CD4-positive, alpha-beta T cell treated with Interleukin-10 for 1 hour (primary cell): ENCODE measurements at places on chromosomes 16 and 17.

DNA sequence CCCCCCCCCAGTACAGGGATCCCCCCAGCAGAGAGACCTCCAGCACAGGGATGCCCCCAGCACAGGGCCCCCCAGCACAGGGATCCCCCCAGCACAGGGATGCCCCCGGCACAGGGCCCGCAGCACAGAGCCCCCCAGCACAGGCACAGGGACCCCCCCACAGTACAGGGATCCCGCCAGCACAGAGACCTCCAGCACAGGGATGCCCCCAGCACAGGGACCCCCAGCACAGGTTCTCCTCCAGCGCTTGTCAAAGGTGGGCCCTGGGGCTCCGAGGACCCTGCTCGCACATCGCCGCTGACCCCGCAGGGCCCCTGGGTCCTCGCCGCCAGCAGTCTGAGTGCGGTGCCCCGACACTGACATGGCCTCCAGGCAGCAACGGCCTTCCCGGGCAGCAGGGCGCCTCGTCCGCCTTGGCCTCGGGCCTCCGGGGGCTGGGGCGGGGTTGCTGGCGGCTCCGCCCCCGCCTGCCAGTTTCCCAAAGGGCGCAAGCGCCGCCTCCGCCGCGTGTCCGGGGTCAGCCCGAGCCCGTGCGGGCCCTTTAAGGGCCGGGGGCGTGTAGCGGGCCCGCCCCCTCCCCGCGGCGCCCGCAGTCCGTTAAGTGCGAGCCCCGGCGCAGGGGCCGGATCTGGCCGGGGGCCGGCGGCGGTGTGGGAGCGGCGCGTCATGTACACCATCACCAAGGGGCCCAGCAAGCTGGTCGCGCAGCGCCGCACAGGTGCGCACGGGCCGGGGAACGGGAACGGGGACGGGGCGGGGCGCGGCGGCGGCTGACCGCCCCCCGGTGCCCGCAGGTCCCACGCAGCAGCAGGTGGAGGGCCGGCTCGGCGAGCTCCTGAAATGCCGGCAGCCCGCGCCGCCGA is at the start of gene MCRIP2:
MCRIP2 (plus strand) TSS at position 503 of the 863 bp plus-strand sequence; CDS start at position 667, 164 bp downstream.
- DNase-seq, result peak; percentile 71

DNA sequence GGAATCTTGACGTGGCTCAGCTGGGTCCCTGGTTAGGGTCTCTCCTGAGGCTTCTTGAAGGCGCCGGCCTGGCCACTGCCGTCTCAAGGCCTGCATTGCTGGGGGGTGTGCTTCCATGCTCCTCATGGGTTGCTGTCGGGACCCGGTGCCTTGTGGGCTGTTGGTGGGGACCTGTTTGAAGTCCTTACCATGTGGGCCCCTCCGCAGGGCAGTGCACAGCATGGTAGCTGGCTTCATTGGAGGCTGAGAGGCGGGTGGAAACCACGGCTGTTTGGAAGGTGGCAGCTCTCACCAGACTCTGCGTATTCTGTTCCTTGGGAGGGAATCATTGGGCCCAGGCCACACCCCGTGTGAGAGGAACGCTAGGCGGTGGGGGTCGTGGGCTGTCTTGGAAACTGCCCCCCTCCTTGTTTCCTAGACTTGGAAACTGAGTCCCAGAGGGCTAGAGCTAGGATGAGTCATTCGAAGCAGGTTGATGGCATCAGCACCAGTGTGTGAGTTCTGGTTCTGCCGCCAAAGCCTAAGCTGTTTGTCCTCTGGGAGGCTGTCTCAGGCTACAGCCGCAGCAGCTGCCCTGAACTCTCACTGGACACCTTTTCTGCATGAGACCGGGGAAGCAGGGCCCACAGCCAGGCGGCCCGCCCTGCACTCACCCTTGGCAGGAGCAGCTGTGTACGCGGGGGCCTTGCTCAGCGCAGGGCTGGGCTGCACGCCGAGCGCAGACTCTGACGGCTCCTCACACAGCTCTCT is 35.2 kb downstream of the ZNF750 start:
- no peak for DNase-seq

DNA sequence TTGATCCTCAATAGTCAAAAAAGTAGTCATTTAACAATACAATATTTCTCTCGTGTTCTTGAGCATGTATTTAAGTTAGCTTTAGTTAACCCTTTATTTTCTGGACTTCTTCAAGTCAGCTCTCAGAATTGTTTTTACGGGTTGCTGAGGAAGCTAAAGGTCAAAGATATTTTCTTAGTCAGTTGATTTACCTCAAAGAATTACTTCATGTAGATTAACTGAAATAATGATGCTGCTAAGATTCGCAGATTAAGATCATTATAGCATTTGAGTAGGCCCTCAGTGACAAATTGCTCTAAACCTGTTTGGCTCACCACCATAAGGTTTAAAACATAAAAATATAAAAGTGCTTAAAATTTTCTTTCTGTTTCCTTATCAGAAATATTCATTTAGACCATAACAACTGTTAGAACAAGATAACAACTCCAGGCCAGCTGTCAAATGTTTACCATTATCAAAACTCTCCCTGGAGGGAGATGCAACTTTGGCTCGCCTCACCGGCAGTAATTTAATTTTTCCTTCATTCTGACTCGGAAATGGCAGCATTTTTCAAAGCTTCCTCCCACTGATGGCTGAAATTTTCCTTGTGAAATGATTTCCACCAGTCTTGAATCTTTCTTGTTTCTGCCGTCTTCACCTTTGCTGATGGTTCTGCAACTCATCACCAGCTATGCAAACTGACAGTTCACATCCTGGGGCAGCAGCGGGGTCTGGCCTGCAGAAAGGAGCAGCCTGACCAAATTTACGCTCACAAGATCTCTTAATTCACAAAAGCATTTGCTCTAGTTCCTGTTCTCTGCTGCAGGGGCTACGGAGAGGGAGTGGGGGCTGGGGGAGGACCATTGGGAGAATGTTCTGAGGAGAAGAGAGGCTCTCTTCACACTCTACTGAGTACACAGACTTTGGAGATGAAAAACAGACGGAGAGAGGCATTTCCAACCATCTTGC is 254.8 kb upstream of the TBX2 start:
- DNase-seq, result no peak

- no peak for DNase-seq
Observed at GRCh38 chr17:31497994-31498826, 106.7 kb downstream of the RAB11FIP4 start.

DNA sequence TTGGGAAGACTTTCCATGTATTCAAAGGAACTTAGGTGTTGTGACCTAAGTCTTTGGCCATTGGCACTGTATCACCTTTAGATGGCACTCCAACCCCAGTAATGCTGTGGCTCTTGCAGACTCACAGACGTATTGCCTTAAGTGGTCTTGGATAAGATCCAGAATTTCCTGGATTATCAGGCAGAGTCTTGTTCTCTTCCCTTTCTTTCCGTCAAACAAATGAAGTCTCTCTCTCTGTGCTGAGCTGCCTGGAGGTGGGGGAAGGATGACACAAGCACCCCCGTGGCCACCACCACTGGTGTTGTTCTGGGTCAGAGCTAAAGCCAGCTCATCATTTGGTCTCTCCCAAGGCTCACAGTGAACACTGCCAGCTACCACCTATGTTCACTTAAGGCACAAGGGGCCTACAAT is 789.9 kb upstream of the KIF2B start:
- DNase-seq, result no peak

DNA sequence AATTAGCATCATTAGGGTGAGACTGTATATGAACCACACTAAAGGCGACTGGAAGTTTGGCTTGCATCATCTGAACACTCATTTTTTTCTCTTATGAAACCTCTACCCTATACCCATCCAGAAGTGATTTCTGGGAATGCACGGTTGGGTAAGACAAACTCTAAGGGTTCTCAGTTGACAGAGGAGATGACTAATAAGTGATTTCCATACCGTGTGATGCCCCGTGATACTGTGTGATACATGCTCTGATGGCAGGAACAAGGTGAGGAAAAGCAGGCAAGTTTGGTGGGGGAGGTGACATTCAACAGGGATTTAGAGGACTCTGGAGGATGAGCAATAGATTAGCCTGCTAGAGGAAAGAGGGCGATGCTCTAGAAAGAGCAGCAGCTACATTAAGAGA is 156.4 kb upstream of the CCL2 start:
- no peak for DNase-seq

- DNase-seq, result no peak
Observed at GRCh38 chr17:48047113-48047740, 932 bp upstream of the NFE2L1 start.

DNA sequence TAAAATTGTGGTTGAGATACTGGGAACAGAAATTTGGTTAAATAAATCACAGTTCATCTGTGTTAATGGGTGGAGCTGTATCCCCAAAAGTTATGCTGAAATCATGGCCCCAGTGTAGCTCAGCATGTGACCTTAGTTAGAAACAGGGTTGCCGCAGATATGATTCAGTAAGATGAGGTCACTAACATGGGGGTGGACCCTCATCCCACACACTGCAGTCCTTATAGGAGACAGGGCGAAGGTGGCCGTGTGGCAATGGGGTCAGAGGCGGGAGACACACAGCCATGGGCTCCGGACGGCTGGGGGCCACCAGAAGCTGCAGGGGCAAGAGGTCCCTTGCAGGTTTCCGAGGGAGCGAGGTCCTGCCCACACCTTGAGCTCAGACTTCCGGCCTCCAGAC is 10.7 kb downstream of the GALNS start:
- no peak for DNase-seq

DNA sequence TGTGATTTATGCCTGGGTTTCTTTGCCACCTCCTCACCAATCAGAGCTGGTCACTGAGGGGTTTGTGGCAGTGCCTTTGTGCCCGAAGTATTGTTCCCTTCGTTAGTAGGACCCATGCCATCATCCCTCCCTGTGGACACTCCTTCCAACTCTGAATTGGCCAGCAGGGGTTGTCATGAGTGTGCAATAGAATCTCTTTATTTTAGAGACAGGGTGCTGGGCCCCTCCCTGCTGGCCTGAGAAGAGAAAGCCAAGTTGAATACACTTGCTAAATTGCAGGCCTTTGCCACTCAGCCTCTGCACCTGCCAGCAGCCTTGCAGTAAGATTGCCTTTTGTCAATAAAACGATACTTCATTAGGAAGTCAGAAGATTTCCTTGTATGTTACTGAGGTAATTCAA is 40.7 kb upstream of the SLC12A3 start:
- DNase-seq, result no peak

- DNase-seq, result no peak
Observed at GRCh38 chr17:50328363-50329325, 17.3 kb upstream of the XYLT2 start.

DNA sequence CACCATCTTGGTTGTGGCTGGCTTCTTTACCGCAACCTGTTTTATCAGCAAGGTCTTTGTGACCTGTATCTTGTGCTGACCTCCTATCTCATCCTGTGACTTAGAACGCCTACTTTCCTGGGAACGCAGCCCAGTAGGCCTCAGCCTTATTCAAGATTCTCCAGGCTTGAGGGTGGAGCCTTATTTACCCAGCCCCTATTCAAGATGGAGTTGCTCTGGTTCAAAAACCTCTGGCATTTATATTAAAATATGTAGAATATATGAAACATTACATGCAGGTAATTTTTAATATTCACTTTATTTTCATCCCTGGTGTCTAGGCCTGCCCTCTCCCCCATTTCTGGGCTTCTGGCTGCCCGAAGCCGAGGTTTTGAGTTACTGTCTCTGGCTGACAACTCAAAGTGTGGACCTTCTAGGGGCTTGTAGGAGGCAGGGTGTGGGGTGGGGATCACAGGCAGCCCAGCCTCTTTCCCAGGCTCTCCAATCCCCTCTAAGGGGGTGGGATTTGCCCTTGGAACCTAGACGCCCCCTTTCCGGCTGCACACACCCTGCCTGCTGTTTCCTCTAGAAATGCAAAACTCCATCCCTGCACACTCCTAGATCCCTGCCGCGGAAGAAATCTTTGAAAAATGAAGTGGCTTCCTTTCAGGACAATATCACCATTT is 152.0 kb downstream of the KCNJ12 start:
- no peak for DNase-seq

GRCh38 chr17:43444223-43445008 is 39.4 kb upstream of the DHX8 start:
- no peak for DNase-seq

GRCh38 chr17:45900136-45900535 is 5.8 kb downstream of the MAPT start:
- no peak for DNase-seq

DNA sequence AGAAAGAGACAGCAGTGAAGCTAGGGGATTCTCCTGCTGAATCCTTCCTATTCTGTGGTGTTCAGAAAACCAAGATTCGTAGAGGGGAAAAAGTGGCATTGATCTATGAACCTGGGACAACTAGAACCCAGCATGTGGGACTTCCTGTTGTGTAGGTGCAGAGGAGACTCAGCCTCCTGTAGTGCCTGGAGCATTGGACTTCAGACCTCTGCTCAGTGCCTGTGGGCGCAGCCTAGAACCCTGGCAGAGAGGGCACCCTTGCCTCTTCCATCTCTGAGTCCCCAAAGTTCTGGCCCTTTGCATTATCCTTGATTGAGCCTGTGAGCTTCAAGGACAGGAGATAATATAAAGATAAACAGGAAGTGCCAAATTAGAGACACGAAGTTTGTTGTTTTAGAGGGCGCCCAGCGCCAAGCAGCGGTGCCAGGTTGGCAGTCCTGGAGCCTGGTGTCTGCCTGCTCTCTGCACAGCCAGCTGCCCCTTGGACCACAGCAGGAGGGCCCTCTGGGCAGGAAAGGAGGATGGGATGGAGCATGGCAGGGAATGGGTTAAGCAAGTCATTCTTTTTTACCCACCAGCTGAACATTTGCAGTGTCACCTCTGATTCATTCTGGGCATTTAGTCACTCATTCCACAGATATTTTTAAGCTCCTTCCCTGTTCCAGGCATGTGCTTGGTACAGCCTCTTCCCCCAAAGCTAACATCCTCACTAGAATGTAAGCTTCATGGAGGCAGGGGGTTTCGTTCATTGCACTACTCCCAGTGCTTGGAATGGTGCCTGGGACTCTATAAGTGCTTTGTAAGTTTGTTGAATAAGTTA is 11.9 kb upstream of the SP6 start:
- DNase-seq, result no peak

DNA sequence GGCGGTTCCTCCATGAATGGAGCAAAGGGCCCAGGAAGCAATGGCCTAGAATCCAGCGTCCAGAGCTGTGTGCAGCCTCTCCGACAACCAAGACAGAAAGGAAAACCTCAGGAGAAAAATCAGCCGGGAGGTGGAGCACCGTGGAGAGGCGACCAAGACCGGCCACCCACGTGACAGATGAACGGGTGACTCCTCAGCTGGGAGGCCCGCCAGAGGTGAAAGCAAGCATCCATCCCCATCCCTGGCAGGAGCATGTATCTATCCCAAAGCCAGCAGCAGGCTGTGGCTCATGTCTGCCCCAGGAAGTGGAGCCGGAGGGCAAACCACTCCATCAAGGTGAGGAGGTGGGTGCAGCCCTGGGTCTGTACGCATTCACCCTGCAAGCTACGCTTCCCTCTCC is 52.1 kb downstream of the FOXL1 start:
- DNase-seq, result no peak

GRCh38 chr16:75379911-75380847 is 53.1 kb downstream of the CFDP1 start:
- peak; percentile 60 for DNase-seq

- DNase-seq, result no peak
Observed at GRCh38 chr17:39599665-39600231, 8.0 kb downstream of the NEUROD2 start.
